ENCODE measurements at places on chromosomes 11 and 22.

- no peak for DNase-seq
Observed at GRCh38 chr11:11268706-11269105, 84.3 kb downstream of the CSNK2A3 start.

GRCh38 chr22:30015229-30015797 lies 65.0 kb upstream of the HORMAD2 start:
- no peak for DNase-seq

GRCh38 chr11:9004183-9004926 lies 554 bp upstream of the NRIP3 start:
- peak; percentile 17 for DNase-seq

DNA sequence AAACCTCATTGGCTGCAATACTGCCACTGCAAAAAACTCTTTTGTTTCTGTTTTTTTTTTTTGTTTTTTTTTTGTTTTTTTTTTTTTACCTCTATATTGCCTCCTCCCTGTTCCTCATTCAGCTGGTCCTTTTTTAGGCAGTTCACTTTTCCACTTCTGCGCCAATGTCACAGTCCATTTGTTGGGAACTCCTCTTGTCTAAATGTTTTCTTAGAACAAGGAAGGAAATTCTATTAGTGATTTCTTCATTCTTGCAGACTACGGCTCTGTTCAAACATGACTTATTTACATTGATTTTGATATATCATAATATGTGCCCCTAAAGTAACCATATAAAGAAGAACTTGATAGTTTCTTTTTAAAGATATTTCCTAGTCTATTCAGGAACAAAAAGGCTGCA lies 2.9 kb downstream of the FAM118B start:
- no peak for DNase-seq

DNA sequence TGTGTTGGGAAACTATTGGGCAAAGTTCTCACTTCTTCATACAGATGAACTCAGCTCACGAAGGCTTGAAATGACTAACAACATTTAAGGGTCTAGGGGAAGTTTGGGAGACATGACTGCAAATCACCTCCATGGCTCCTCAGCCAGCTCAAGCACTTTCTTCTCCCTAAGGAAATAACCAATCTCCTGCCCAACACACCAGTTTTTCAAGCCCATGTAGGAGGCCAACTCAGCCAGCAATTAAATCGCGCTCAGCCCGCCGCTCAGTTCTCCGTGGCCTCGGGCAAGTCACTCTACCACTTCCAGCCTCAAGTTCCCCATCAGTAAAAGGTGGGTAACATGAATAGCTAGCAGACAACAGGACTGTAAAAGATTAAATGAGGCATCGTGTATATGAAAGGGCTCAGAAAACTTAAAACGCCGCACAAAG lies 796 bp downstream of the POLDIP3 start:
- no peak for DNase-seq

- no peak for DNase-seq
Observed at GRCh38 chr22:22553735-22554586, 5.1 kb downstream of the PRAME start.

- DNase-seq, result no peak
Observed at GRCh38 chr11:34344410-34344767, 13.4 kb downstream of the ABTB2 start.

DNA sequence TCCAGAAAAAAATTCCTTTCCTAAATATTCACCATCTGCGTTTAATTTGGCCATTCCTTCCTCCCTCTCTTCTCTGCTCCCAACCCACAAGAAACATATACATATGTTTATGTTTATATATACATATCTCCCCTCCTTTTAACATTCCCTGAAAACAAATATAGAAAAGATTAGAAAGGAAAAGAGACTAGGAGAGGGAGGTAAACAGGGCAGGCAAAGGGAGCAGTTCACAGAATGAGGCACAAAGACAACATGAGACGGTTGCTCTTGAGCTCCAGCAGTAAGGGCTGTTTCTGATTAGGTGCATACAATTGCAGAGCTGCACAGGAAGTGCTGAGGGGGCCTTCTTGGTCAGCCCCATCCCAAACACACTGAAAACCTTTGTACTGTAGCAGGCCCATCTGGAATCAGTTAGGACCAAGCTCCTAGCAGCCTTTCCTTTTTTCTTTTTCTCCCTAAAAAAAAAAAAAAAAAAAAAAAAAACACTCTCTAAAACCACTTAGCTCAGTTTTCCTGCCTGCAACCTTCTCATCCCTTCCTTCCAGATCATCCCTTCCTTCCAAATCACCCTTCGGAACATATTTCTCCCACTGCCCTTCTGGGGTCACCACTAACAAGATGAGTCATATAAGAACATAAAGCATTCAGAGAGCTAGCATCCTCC lies 57.0 kb downstream of the RBFOX2 start:
- DNase-seq, result no peak

GRCh38 chr22:24008022-24008283 lies 2.7 kb upstream of the GSTT4 start:
- DNase-seq, result no peak

DNA sequence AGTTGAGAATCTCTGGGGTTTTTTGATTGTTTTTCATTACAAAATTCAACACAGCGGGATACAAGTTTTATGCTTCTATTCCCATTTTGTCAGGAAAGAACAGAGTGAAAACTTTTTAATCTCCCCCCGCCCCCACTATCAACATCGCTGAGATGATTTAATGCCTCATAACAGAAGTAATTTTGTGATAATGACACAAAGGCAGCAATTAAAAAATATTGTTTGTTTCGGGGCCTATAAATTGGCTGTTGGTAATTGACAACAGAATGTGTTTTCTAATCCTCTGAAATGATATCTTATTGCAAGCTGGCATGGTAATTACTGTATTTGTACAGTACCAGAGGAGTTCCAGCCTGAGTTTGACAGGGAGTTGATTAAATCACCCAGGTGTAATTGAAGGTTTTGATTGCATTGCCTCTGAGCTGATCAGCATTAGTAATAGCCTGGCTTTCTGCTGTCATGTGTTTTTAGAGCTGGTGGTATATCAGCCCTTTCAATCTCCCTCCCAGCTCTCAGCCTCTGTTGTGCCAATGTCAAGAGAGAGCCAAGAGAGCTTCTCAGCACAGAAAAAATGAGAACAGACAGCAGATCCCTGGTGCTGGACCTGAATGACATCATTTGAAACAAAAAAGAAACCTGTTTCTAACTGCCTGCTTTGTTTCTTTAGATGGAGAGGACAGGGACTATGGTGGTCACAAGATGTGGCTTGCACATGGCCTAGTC lies 265.1 kb downstream of the FAM76B start:
- no peak for DNase-seq

DNA sequence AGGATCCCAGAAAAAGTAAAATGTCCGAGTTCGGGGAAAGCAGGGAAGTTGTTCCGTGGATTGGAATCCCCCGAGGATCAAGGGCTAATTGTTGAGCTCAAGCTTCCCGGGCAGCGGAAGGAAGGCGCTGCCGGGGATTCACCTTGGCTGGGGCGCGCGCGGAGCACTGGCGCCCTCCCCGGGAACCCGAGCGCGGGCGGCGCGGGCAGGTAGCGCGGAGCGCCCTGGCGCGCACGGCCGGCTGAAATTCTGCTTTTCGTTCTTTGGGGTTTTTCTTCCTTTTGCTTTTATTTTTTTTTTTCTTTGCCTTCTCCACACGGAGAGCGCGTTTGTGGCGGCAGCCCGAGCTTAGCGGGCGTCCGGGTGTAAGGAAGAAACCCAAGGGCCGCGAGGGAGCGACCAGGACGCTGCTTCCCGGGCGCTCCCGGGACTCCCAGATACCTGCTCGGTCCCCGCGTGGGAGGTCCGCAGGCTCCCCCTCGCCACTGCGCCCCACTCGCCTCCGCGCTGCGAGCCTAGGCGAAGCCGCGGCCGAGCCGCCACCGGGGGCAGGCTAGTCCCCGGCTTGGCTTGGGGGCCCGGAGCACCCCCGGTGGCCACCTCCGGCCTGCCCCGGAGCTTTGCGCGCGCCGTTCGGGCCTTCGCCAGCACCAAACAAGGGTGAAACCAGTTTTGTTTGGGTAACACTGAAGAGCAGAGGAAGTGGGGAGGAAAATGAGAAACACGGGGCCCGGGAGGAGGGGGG lies 4.8 kb upstream of the IGF2 start:
- DNase-seq, result no peak

DNA sequence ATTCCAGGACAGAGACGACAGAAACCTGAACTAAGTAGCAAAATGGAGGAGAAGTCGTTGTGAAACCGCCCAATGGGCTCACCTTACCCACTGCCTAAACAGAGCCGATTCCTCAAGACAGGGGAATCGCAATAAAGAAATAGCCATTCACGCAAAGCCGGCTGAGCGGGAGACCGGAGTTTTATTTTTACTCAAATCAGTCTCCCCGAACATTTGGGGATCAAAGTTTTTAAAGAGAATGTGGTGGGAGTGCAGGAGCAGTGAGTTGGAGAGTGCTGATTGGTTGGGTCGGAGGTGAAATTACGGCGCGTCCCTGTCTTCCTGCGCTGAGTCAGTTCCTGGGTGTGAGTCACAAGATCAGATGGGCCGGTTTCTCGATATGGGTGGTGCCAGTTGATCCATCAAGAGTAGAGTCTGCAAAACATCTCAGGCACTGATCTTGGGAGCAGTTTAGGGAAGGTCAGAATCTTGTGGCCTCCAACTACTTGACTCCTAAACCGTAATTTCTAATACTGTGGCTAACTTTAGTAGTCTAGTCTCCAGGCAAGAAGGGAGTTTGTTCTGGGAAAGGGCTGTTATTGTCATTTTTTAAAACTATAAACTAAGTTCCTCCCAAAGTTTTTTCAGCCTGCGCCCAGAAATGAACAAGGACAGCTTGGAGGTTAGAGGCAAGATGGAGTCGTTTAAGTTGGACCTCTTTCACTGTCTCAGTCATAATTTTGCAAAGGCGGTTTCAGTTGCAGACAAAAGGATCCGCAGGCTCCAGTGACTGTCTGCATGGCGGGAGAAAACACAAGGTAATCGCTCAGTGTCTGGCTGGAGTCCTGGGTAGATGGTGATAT lies 34.1 kb downstream of the OR4D9 start:
- no peak for DNase-seq

DNA sequence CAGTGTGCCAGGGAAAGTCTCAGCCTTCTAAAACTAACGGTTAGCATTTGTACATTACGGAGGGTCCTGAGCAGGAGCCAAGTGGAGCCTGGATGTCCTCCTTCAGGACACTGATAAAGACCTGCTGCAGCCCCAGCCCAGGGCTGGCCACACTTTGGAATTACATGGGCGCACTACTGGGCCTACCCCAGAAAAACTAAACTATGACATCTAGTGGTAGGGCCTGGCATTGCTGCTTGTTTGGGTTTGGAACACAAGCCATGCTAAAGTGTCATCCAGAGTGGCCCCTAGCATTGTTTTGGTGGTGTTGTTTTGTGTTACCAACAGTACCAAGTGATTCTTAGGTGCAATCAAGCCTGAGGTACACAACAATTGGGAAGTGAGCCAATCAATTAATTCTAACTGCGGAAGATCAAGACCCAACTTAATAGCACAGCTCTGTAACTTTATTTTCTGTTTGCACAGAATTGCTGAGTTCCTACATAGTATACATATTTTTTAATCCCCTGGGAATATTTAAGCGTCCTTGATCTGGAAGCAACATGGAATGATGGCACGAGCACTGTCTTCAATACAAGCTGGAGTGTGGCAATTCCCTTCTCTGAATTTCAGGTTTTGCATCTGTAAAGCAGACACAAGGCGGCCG lies 340.7 kb downstream of the LARGE1 start:
- DNase-seq, result peak; percentile 12

GRCh38 chr22:20638507-20638870 lies 131.1 kb downstream of the MED15 start:
- DNase-seq, result no peak

GRCh38 chr11:47333886-47334443 lies 18.5 kb downstream of the MYBPC3 start:
- DNase-seq, result no peak

GRCh38 chr11:46252373-46252914 lies 25.0 kb upstream of the CREB3L1 start:
- DNase-seq, result no peak

- DNase-seq, result no peak
Observed at GRCh38 chr11:126991596-126991995, 9.0 kb downstream of the KIRREL3 start.

DNA sequence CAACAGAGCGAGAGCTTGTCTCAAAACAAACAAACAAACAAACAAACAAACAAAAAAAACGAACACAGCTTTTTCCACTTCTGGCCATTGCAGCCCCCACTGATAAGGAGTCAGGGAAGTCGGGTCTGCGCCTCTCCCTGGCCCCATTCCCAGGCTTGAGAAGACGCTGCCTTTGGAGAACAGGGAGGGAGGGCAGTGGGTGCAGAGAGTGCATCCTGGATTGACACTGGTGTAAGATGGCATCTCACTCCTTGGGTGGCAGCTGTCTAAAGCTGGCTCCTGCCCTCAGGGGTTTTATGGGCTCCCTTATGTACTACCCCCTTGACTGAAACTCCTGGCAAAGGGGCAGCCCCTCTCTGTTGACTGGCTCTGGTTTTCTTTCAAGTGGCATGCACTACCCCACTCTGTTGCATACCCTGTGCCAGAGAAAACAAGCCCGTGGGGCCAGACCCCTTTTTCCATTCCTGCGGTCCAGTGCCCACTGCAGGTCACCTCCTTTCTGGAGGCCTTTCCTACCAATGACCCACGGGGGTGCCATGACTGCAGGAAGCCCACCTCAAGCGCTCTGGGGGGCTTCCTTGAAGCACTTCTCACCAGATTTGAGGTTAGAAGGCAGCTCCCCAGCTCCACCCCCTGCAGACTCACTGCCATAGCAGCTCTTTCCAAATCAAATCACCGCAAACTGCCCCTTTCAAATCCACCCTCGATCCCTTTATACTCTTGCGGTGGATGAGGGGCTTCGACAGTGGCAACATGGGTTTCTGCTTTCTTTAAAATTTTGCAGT lies 12.7 kb downstream of the DRAP1 start:
- no peak for DNase-seq

DNA sequence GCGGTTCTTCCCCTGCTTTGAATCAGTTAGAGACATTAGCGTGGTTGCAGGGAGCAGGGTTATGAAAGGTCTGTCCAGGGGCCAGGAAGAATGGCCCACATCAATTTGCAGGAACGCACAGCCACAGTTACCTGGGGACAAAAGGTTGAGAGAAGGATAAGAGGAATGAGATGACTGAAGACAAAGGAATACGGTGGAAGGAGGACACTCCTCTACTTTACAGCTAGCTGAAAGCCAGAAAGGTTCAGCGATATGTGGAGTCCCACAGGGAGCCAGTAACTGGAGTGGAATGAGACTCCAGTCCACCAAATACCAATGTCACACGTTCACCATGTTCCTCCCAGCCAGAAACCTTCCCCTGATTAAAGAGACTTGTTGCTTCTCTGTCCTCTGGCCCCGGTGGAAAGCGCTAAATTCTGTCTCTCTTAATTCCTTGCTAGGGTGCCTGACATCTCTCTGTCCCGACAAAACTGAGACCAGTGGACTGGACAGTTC lies 10.7 kb downstream of the XNDC1N start:
- DNase-seq, result no peak

GRCh38 chr11:76680518-76681425 lies 10.2 kb upstream of the LRRC32 start:
- peak; percentile 69 for DNase-seq

DNA sequence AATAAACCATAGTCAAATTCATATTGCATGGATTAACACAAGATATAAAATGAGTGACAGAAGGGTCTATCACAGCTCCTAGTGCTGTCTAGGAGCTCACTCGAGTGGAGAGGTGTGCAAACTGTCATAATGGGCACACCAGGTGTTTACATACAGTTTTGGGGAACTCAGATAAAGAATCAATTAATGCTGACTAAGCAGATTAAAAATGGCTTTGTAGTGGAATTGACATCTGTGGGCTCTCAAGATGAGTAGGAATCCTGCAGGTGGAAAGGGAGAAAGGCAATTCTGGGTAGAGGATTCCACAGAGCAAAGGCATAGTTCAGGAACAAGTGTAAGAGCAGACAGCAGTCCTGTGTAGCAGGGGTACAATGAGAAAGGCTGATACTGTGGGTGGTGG lies 496.2 kb upstream of the CCDC90B start:
- DNase-seq, result no peak

All from GM12891 (cell line).